ENCODE measurements at places on chromosomes 11 and 22. TPM values are rescaled to one million over a fixed set of nuclear protein-coding genes. Genes with fewer than 3 reads are reported as not detected.
A peak's percentile ranks its signal among the peaks of the same experiment; 100 is the strongest.

DNA sequence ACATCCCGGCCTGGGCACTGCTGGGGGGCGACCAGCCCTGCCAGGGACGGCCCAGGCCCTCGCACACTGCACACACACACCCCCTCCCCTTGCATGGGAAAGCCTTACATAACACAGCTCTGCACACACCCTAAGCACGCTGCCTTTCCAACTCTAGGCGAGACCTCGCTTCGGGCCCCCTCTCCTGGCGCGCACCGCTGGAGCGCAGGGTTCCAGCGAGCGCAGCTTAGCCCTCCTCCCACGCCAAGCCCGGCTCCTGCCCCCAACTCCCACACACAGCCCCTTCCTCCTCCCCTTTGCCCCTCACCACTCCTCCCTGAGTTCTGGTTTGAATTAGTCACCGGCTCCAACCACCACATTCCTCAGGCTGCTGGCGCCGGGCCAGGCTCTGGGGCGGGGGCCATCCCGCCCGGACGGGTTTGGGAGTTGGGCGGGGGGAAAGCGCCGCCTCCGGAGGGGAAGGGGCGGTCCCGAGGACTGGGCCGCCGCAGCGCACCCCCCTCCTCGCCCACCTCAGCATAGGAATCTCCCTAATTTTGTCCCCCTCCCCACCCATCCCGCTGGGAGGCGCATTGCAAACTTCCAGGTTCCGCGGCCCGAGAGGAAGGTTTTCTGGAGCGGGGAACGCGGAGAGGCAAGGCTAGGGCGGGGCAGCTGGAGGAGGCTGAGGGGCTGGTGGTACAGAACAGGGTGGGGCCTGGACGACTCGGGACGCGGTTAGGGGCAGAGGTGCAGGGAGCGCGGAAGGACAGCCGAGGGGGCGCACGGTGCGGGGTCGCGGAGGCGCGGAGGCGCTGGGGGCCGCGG lies 966 bp downstream of the AHNAK start:
- no peaks in the 10 kb centered on the region for H3K36me3 ChIP-seq
- no peaks in the 10 kb centered on the region for H3K27me3 ChIP-seq
- H3K27ac ChIP-seq = peak overlapping the region; percentile 96
- peak; percentile 79 for DNase-seq

Gene CSF2RB
- polyA plus RNA-seq = 0.09 TPM

DNA sequence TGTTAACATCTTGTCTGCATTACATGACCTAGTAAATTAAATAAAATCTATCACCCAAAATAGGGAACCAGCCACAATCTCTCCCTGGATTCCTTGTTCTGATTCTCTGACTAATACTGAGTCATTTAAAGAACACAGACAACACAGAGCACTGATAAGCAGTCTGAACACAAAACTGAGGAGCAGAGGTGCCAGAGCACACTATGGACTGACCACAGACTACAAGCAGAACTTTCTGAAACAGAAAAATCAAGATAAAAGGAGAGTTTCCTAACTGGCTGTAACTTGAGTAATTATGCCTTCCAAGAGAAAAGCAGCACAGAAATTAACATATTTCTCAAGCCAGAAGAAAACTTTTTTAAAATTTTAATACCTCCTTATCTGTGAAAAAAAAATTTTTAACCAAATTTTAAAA lies 128.8 kb downstream of the SGSM3 start:
- H3K27ac ChIP-seq = no peak overlapping the region
- no peaks in the 10 kb centered on the region for H3K27me3 ChIP-seq
- no peaks in the 10 kb centered on the region for H3K36me3 ChIP-seq
- no peak for DNase-seq

- H3K4me3 ChIP-seq = no peak overlapping the region
- no peaks in the 10 kb centered on the region for H3K4me1 ChIP-seq
- H3K36me3 ChIP-seq = peaks cover 5% of the 10 kb centered on the region
- no peak for DNase-seq
- no peaks in the 10 kb centered on the region for H3K27me3 ChIP-seq
These were observed 42.3 kb upstream of the RBX1 start for GRCh38 chr22:40908895-40909294.

Gene PANX3
- not detected for polyA plus RNA-seq

- H3K4me3 ChIP-seq = no peak overlapping the region
- H3K36me3 ChIP-seq = no peaks in the 10 kb centered on the region
- H3K27ac ChIP-seq = no peak overlapping the region
- no peaks in the 10 kb centered on the region for H3K27me3 ChIP-seq
These were observed 724.2 kb downstream of the BRD1 start for GRCh38 chr22:49103314-49104059.

Measured in CD8-positive, alpha-beta memory T cell (primary cell).